ENCODE measurements at places on chromosomes 5 and 9.
A peak's percentile ranks its signal among the peaks of the same experiment; 100 is the strongest.

DNA sequence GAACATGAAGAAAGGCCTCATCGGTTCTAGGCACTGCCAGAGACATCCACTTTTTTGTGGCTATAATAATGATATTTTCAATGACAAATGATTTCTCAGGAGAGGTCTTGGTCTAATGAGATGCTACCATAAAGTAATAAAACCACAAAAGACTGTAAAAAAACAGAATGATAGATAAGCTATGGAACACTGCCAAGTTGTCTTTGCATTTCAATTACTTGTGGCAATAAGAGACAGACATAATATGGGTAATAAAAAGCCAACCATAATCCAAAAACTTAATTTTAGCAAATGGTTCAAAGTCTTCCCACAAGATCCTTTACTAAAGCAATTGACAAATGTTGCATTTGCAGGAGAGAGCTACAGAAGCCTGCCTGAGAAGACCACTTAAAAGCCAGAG is 292.5 kb downstream of the ATPSCKMT start:
- DNase-seq, result no peak

DNA sequence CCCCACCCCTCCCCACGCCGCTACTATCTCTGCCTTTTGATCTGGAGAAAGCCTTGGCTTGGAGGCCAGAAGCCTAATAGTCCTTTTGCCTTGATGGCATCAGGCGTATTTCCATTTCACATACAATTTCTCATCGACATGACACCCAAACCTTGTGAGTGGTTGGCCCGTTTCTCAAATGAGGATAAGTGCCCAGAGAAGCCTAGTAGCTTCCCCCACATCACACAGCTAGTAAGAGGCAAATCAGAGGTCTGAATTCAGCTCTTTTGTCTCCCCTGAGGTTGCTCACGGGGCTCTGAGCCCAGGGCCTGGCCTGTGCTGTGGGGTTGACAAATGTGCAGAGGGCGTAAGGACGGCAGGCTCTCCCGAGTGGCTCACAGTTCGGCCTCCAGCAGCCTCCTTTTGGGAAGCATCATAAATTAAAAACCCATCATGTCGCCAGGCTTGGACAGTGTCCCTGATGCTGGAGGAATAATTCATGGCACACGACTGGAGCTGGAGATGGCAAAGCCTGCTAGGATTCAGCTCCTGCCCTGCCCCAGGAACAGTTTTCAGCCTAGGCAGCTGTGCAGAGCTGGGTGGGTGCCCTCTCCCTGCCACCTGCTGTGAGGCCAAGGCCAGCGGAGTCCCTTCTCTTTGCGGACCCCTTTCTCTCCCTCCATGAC is 263.8 kb downstream of the NSG2 start:
- no peak for DNase-seq

GRCh38 chr5:124235576-124235975 is 510.9 kb downstream of the ZNF608 start:
- DNase-seq, result no peak

DNA sequence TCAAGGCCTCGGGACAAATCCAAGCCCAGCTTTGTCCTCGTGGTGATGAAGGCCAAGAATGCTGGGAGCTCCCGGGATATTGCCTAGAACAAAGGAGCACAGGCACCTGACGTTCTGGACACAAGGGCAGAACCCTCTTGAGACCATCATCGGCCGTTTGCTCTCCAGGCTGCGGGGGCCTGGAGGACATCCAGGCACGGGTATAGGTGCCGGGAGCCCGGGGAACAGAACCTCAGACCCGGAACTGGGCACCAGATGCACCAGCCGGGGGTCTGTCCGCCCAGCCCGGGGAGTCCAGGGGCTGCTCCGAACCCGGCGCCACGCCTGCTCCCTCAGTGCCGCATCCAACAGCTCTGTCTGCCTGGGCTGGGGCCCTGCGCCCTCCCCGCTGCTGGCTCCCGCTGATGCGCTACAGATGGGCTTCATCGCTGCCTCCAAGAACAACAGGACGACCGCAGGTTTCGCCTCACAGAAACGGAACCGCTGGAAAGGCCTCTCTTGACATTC is 88.0 kb downstream of the ADAMTS2 start:
- peak; percentile 85 for DNase-seq

DNA sequence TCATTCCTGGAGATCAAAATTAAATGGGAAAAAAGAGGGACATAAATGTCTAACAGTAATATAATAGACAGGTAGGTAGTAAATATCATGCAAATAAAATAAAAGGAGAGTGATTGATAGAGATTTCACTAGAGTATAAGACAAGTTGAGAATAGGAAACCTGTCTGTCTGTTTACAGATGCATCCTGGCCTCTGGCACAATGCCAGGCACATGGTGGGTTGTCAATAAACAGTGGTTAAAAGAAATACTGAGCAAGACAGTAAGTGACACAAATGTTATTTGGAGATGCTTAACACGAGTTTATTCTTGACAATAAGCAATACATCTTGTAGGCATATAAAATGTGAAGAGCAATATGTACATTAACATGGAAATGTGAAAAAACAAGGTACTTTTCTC is 33.3 kb downstream of the RICTOR start:
- DNase-seq, result no peak

- DNase-seq, result no peak
Observed at GRCh38 chr9:10041726-10042229, 571.0 kb downstream of the PTPRD start.

- no peak for DNase-seq
Observed at GRCh38 chr9:89212171-89212570, 33.6 kb upstream of the SHC3 start.

- no peak for DNase-seq
Observed at GRCh38 chr5:24629798-24630197, 15.0 kb downstream of the CDH10 start.

GRCh38 chr5:146758938-146759337 is 119.6 kb downstream of the PPP2R2B start:
- no peak for DNase-seq

- no peak for DNase-seq
Observed at GRCh38 chr9:72012646-72013045, 47.8 kb downstream of the C9orf57 start.

GRCh38 chr9:94945197-94946144 is 219.0 kb downstream of the AOPEP start:
- no peak for DNase-seq
